NCI-H146 (cell line): ENCODE measurements at places on chromosomes 5 and 9.

- DNase-seq: no peak
Measured at GRCh38 chr9:99182356-99182755, 39.4 kb downstream of the ALG2 start.

DNA sequence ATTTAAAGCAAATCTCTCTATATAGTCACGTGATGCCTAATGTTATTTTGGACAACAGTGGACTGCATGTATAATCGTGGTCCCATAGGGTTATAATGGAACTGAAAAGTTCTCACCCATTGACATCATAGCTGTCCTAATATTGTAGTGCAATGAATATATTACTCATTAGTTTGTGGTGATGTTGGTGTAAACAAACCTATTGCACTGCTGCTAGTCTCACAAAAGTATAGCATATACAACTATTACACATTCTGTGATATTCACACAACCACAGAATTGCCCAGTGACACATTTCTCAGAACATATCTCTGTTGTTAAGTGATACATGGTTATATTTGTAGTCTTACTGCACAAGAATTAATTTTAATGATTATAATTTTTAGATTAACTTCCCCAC is 37.7 kb downstream of the IPO11 start:
- DNase-seq: no peak

- no peak for DNase-seq
Measured at GRCh38 chr5:38494763-38495162, 61.7 kb downstream of the LIFR start.

DNA sequence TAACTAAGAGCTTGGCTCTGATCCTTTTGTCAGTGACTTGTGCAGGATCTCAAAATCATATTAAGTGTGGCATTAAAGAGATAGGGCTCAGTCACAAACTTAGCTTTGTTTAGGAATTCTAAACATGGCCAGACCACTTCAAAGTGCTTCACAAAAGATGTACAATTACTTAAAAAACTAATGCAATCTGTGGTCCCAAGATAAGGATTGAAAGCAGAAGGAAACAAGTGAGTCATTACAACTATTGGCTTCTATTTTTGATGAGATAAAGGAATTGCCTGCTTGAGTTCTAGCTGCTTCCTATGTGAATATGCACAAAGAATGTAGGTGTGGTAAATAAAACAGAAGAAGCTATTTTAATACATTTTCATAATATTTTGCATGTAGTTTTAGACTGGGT is 44.9 kb upstream of the SLC12A2 start:
- no peak for DNase-seq

GRCh38 chr5:136905571-136905970 is 540.2 kb upstream of the TRPC7 start:
- no peak for DNase-seq

GRCh38 chr5:15598294-15598902 is 98.4 kb downstream of the FBXL7 start:
- DNase-seq: peak; percentile 2

DNA sequence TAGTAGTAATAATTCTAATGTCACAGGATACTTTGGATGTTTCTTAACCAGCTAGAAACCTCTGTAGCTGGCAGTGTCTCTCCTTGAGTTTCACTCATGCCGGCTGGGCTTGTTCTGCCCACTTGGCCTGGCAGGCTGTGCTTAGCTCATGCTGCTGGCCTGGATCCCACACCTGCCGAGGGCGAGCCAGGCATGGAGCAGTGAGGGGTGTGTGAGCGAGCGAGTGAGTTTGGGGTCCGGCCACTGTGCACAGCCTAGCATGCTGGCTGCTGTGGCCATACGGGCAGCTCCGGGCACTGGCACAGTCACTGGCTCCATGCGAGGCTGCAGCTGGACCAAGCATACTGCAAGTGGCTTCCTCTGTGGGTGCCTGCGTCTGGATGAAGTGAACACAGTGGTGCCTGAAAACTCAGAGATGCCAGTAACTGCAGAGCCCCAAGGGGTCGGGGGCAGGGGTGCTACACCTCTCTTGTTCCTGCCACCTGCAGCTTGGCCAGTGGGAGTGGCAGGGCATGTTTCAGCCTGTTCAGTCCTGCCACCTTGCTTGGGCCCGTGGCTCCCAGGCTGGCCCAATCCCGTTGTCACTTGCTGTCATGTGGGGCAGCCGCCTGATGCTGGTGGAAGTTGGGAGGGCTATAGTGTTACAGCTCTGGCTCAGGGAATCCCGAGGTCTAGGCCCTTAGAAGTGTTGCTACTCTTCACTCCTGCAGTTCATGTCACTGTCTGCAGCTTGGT is 9.9 kb downstream of the FSD1L start:
- DNase-seq: no peak

GRCh38 chr5:169637085-169637548 is at the start of gene DOCK2:
Gene DOCK2, plus strand, starts transcription at chr5:169637275. Its CDS starts 52 bp downstream, at chr5:169637327.
- peak; percentile 1 for DNase-seq

GRCh38 chr5:136802383-136802782 is 437.0 kb upstream of the TRPC7 start:
- DNase-seq: no peak

DNA sequence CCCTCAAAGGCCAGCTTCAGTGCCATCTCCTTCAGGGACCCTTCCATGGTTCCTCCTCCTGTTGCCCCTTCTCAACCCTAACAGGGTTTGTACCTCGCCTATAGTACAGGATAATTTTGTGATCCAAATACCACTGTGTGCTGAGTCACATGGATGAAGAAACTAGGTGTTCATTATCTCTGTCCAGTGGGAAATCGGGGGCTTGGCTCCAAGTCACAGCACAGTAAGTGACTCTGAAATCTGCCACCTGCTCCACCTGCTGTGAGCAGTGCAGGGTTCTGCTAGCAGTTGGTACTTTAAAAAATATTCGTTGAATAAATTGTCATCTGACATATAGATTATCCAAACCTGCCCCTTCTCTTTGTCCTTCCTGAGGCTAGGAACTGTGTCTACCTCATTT is 123.2 kb upstream of the OTULINL start:
- DNase-seq: peak; percentile 77

- no peak for DNase-seq
Measured at GRCh38 chr9:113996531-113997001, 81.5 kb downstream of the AMBP start.

- DNase-seq: no peak
Measured at GRCh38 chr5:77569409-77569808, 69.1 kb downstream of the OTP start.

DNA sequence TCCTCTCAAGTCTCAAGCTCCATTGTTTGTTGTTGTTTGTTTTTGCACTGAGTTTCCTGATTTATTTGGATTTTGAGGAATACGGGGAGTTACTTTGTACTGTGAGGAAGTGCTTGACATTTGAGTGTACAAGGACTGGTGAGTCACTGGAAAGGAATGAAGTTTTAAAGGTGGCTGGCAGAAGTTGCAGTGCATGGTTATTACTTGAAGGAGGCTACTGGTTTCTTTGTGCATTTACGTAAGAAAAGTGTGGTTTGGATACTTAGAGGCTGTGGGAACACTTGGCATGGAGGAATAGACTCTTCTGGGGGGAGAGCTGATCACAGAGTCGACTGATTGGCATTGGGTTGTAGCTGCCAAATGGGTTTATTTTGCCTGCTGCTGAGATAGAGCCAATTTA is 919.0 kb downstream of the TAF11L14 start:
- DNase-seq: no peak

DNA sequence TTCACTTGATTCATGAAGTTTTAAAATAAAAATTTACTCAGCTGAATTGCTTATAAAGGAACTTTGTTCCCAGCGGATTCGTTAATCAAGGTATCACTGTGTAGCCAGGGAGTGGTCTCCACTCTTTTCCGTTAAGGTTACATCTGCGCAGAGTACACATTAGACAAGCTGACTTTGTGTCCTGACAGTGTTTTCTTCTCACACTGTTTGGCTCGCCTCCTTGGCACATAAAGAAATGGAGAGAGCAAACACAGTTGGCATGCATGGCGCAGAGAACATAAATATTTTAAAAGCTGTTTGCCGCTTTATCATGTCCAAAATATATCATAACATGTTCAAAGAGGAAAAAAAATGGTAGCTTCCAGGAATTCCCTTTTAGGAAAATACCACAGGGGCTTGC is 153.2 kb downstream of the EDIL3 start:
- no peak for DNase-seq

GRCh38 chr5:115461506-115462290 is 82.9 kb downstream of the FEM1C start:
- no peak for DNase-seq

DNA sequence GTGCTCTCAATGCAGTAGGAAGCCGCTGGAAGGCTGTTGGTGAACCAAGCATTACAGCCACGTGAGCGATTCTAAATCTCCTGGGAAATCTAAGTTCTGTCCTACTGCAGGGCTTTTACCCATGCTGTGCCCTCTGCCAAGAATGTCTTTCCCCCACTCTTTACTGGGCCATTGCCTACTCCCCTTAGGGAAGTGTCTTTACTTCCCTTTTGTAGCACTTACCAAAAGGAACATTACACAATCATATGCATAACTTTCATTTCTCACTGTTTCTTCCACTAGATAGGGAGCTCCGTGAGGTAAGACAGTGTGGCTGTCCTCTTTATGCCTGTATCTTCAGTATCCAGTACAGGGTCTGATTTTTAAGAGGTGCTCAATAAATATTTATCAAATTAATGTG is 241.7 kb upstream of the NR4A3 start:
- no peak for DNase-seq

DNA sequence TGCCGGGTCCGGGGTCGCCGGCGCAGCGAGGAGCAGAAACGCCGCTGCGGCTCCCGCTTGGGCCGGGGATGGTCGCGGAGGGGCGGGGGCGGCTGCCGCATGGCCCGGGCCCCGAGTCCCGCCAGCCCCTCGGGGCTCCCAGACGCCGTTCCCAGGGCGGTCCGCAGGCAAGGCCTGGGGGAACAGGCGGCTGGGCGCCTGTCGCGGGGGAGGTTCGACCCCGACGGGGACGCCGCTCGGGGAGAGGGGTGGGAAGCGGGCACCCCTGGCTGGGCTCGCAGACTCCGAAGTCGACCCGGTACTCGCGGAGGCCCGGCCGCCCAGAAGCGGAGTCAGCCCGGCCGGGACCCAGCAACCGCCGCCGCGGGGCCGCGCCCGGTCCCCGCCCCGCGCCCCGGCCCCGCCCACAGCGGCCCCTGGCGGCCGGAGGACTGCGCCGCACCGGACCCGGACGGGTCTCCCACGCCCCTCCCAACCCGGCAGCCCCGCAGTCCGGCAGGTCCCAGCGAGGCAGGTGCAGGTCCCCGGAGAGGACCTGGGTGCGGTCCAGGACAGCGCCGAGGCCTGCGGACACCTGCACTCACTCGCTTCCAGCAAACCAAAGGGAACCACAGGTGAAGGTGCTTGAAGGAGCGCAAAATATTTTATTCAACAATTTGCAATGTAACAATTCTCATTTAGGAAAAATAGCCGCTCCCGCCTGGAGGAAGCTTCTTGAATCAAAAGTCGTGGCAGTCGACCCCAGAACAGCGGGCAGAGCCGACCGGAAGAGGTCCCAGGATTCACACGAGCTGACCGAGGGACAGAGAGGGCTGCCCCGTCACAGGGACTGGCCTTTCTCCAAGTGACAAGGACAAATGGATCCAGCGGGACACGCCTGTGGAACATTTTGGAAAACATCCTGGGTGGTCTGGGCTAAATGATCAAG is at the start of gene INPP5E:
Gene INPP5E, minus strand, starts transcription at position 365 of the 928 bp plus-strand sequence. CDS start 426 bp downstream, outside the sequence.
- peak; percentile 62 for DNase-seq

- DNase-seq: no peak
Measured at GRCh38 chr9:16417749-16418148, 452.7 kb downstream of the BNC2 start.

GRCh38 chr5:144711172-144711571 is 540.5 kb downstream of the KCTD16 start:
- no peak for DNase-seq

- DNase-seq: no peak
Measured at GRCh38 chr9:126633881-126634558, 20.3 kb downstream of the LMX1B start.

- no peak for DNase-seq
Measured at GRCh38 chr9:92986176-92987119, 39.1 kb downstream of the FGD3 start.

- no peak for DNase-seq
Measured at GRCh38 chr9:134962973-134963364, 45.3 kb upstream of the FCN1 start.

DNA sequence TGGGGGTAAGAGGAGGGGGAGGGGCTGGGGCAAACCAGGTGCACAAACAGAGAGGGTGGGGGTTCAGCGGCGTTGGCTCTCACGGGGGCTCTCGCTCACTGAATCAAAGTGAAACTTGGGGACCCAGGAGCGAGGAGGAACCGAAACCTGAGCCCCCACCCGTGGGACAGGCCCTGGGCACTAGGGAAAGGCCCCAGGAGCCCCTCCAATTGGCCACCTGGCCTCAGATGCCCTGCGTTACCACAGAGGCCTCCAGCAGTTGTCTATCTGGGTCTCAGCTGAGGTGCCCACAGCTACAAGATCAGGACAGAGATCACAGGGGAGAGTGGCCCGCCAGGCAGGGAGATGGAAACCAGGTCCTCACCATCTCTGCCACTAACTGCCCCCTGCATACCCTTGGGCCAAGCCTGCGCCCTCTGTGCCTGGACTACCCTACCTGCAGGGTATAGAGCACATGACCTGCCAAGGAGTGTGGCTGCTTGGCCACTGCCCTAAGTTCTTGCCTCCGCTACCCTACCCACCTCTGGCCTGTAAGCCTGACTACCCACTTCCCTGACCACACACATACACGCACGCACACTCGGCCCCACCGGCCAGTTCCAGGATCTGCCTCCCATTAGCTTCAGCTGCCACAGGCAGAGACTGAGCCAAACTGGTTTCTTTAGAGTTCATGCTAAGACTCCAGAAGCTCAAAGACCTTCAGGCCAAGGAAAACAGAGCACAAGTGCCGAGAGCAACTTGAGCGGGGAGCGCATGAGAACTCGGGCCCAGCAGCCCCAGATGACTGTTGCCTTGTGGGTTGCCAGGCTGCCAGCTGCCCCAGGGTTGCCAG is 39.9 kb downstream of the PAX5 start:
- no peak for DNase-seq

- no peak for DNase-seq
Measured at GRCh38 chr5:139695178-139695573, 47.0 kb downstream of the CXXC5 start.

- no peak for DNase-seq
Measured at GRCh38 chr5:40378396-40379177, 301.1 kb upstream of the PTGER4 start.

- DNase-seq: no peak
Measured at GRCh38 chr9:129778469-129778868, 24.5 kb upstream of the TOR1B start.

DNA sequence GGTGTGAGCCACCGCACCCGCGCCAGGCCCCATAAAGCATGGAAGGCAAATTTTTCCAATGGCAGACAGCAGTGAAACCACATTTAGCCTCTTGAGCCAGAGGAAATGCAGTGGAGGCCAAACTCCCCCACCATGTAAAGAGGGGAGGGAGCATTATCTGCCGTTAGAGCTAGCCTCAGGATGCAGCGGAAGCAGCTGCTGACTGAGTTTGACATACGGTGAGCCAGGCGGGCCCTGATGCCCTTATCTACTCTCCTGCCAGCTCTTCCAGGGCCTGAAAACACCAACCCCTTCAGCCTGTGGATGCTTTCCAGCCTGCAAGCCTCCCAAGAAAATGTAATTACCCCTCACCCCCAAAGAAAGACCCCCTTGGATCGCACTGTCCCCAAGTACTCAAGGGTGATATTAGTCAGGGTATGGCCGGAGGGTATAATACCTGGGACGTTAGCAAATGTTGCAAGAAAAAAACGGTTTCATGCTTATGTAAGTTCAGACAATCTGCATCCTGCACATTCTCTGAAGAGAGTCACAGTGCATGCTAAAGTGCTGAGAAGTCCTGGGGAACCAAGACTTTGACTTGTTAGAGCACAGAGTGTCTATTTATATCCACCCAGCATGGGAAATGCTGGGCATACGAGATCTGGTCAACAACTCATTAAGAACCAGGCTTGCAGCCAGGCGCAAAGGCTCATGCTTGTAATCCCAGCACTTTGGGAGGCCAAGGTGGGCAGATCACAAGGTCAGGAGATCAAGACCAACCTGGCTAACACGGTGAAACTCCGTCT is 11.3 kb upstream of the GGTA1 start:
- no peak for DNase-seq
